Calu3 (cell line): ENCODE measurements at places on chromosomes 5 and 9. TPM values are rescaled to one million over a fixed set of nuclear protein-coding genes. Genes with fewer than 3 reads are reported as not detected.

TYRP1 gene
- total RNA-seq = not detected in 2 replicates

GPR150 gene
- total RNA-seq = 0.17 and 0.24 TPM in 2 replicates

SPATA31A3 gene
- total RNA-seq = not detected in 2 replicates

RUSC2 gene
- total RNA-seq = 8.6 and 10.5 TPM in 2 replicates

TMED9 gene
- 275 and 294 TPM in 2 replicates for total RNA-seq

PCSK5 gene
- 38.4 and 46.6 TPM in 2 replicates for total RNA-seq

MAP3K1 gene
- 32.9 and 33.1 TPM in 2 replicates for total RNA-seq

GRCh38 chr5:132687995-132688394 lies 14.2 kb downstream of the IL4 start:
- H3K4me1 ChIP-seq = no peaks in the 10 kb centered on the region
- no peaks in the 10 kb centered on the region for H3K36me3 ChIP-seq
- no peak overlapping the region for H3K4me3 ChIP-seq
- DNase-seq = no peak

- no peaks in the 10 kb centered on the region for H3K4me1 ChIP-seq
- no peaks in the 10 kb centered on the region for H3K27me3 ChIP-seq
- H3K4me3 ChIP-seq = peak overlapping the region; percentile 21
- H3K36me3 ChIP-seq = no peaks in the 10 kb centered on the region
Measured at GRCh38 chr9:19184144-19184917, 46.2 kb upstream of the DENND4C start.

GRCh38 chr5:100516285-100516684 lies 18.9 kb upstream of the FAM174A start:
- no peak for DNase-seq
- no peaks in the 10 kb centered on the region for H3K4me1 ChIP-seq
- H3K36me3 ChIP-seq = no peaks in the 10 kb centered on the region
- H3K27me3 ChIP-seq = no peaks in the 10 kb centered on the region
- H3K27ac ChIP-seq = no peak overlapping the region
- H3K4me3 ChIP-seq = no peak overlapping the region

DNA sequence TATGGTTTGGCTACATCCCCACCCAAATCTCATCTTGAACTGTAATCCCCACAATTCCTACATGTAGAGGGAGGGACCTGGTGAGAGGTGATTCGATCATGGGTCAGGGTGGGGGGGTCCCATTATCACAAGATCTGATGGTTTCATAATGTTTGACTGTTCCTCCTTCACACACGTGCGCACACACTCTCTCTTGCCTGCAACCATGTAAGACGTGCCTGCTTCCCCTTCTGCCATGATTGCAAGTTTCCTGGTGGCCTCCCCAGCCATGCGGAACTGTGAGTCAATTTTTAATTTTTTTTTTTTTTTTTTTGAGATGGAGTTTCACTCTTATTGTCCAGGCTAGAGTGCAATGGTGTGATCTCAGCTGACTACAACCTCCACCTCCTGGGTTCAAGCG lies 27.0 kb downstream of the FAM169A start:
- peaks cover 6% of the 10 kb centered on the region for H3K36me3 ChIP-seq
- peaks cover 7% of the 10 kb centered on the region for H3K4me1 ChIP-seq
- no peak overlapping the region for H3K4me3 ChIP-seq
- no peaks in the 10 kb centered on the region for H3K27me3 ChIP-seq
- no peak overlapping the region for H3K27ac ChIP-seq
- DNase-seq = no peak

- DNase-seq = peak; percentile 56
- H3K27ac ChIP-seq = peak overlapping the region; percentile 62
Measured at GRCh38 chr5:126777257-126777974, 480 bp downstream of the LMNB1 start.

GRCh38 chr5:51242456-51242855 lies 140.8 kb upstream of the ISL1 start:
- H3K4me1 ChIP-seq = no peaks in the 10 kb centered on the region
- H3K27ac ChIP-seq = no peak overlapping the region
- H3K4me3 ChIP-seq = no peak overlapping the region
- no peaks in the 10 kb centered on the region for H3K36me3 ChIP-seq
- no peaks in the 10 kb centered on the region for H3K27me3 ChIP-seq

DNA sequence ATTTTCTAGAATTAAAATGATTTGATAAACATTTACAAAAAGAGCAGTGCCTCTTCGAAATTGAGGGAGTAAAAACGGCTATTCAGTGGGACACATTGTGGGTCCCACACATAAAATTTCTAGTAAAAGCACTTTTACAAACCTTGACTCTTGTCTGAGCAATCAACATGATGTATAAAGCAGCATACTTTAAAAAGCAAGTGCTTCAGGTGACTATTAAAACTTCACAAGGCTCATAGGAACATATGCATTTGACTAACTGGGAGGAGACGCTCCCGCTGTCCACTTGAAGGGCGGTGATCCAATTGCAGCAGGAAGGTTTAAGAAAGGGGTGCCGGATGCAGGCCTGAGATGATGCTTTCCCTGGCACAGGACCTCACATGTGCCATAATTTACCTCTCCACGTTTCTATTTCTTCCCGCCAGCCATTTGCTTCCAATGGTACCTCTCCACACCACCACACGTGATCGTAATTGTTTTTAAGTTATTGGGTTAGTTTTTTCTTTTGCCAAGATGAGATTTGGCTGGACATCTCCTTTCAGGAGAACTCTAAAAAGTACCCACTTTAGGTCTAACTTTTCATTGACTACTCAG lies 1.8 kb downstream of the MCTP1 start:
- no peak for DNase-seq
- H3K4me3 ChIP-seq = peak overlapping the region; percentile 80
- peaks cover 8% of the 10 kb centered on the region for H3K4me1 ChIP-seq
- no peak overlapping the region for H3K27ac ChIP-seq
- H3K27me3 ChIP-seq = peaks cover 73% of the 10 kb centered on the region

DNA sequence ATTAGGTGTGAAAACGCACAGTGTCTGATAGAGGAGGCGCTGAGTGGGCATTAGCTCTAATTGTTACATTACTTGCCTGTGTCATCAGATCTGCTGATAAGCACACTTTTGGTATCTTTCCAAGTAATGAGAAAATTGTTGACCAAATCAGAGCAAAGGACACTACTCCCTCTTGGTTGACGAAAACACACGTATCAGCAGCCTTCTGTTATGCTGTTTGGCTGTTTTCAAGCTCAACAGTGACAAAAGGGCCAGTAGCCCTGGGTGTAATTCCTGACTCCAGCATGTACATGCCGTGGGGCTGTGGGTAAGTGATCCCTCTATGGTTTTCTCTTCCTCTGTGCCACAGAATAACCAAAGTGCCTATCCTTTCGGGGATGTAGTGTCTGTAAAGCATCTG lies 151.4 kb downstream of the AUH start:
- H3K4me3 ChIP-seq = no peak overlapping the region
- DNase-seq = no peak

GRCh38 chr9:128552744-128553440 lies 505 bp downstream of the SPTAN1 start:
- peaks cover 11% of the 10 kb centered on the region for H3K4me1 ChIP-seq
- H3K27me3 ChIP-seq = no peaks in the 10 kb centered on the region
- no peak overlapping the region for H3K4me3 ChIP-seq
- H3K36me3 ChIP-seq = peaks cover 4% of the 10 kb centered on the region
- no peak overlapping the region for H3K27ac ChIP-seq

- peaks cover 7% of the 10 kb centered on the region for H3K36me3 ChIP-seq
- no peaks in the 10 kb centered on the region for H3K27me3 ChIP-seq
- no peak overlapping the region for H3K4me3 ChIP-seq
- H3K27ac ChIP-seq = peak overlapping the region; percentile 51
Measured at GRCh38 chr5:136098176-136098575, 34.5 kb upstream of the SMAD5 start.

GRCh38 chr9:101466863-101467262 lies 31.3 kb upstream of the ALDOB start:
- H3K4me1 ChIP-seq = peaks cover 9% of the 10 kb centered on the region
- H3K27me3 ChIP-seq = no peaks in the 10 kb centered on the region
- DNase-seq = no peak
- H3K36me3 ChIP-seq = no peaks in the 10 kb centered on the region

DNA sequence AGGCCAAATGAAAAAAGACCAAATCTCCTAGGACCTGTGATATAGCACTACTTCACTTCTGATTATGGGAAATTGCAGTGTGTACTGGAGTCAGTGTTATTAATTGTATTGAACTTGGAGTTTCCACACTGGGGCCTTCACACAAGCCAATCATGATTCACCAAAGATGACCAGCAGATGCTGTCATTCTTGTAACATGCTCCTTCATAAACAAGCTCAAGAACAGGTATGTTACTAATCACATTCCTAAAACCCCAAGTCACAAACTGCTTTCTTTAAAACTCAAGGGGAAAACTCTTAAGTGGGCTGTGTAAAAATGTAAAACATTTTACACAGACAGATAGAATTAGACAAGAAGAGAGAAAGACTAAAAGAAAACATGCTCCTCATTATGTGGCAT lies 5.6 kb downstream of the KLHL3 start:
- no peak overlapping the region for H3K4me3 ChIP-seq
- H3K27me3 ChIP-seq = no peaks in the 10 kb centered on the region
- no peak overlapping the region for H3K27ac ChIP-seq
- no peak for DNase-seq
- no peaks in the 10 kb centered on the region for H3K36me3 ChIP-seq
- peaks cover 10% of the 10 kb centered on the region for H3K4me1 ChIP-seq

GRCh38 chr5:161547406-161547737 lies 847 bp upstream of the GABRB2 start:
- peaks cover 4% of the 10 kb centered on the region for H3K36me3 ChIP-seq
- DNase-seq = no peak
- no peak overlapping the region for H3K27ac ChIP-seq
- H3K4me3 ChIP-seq = peak overlapping the region; percentile 50
- H3K4me1 ChIP-seq = peaks cover 8% of the 10 kb centered on the region
- peaks cover 52% of the 10 kb centered on the region for H3K27me3 ChIP-seq

GRCh38 chr9:116090030-116090770 lies 63.4 kb upstream of the PAPPA start:
- no peak overlapping the region for H3K27ac ChIP-seq
- H3K4me1 ChIP-seq = no peaks in the 10 kb centered on the region
- DNase-seq = no peak
- H3K27me3 ChIP-seq = no peaks in the 10 kb centered on the region

DNA sequence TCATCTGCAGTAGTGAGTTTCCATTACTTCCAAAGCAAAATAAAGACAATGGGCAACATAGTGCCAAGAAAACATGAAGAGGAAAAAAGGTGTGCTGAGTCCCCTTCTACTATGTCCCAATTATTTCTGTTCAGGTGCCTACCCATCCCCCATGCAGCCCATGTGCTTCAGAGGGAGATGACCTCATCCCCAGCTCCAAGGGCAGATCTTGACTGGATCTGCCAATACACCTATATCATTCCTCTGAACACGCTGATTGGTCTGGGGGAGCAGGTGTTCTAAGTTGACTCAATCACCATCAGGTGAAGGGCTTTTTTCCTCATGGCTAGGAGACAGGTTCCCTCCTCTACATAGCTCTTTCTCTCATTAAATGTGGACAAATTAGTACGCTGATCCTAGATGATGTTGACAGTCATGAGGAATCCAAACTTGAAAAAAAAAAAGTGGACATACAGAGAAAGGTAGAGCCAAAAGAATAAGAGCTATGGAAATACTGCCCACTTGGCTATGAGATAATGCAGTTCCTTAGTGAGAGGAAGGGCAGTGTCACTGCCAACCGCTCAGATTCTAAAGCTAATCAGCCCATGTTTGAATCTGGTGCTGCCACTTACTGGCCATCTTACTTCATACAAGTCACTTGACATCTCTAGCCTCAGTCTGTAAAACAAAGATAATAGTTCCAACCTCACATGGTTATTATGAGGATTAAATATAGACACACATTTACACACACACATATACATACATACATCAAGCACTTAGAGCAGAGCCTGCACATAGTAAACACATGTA lies 23.1 kb downstream of the PRELID2 start:
- H3K4me1 ChIP-seq = no peaks in the 10 kb centered on the region
- H3K27ac ChIP-seq = no peak overlapping the region
- DNase-seq = no peak

DNA sequence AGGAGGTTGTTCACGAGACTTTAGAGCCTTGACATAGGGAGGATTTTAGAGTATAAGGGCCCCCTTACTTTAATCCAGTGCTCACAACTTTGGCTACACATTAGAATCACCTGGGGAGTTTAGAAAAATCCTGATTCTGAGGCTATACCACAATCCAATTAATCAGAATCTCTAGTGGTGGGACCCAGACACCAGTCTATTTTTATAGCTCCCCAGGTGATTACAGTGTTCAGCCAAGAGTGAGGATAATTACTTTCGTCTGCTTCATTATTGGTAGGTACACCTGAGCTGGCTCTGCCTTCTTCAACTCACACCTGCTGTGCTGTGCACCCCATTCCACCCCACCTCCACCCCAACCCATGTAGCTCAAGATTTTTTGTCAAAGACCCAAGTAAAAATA lies 141.3 kb upstream of the EPB41L4A start:
- no peak overlapping the region for H3K4me3 ChIP-seq
- H3K27me3 ChIP-seq = no peaks in the 10 kb centered on the region
- DNase-seq = no peak
- no peaks in the 10 kb centered on the region for H3K36me3 ChIP-seq
- H3K27ac ChIP-seq = no peak overlapping the region

- H3K27ac ChIP-seq = no peak overlapping the region
- no peak overlapping the region for H3K4me3 ChIP-seq
- no peaks in the 10 kb centered on the region for H3K36me3 ChIP-seq
Measured at GRCh38 chr5:137316346-137316736, 182.8 kb downstream of the SPOCK1 start.
